Endothelial cell (in vitro differentiated cells): ENCODE measurements at places on chromosomes 1 and 21. TPM values are rescaled to one million over a fixed set of nuclear protein-coding genes. Genes with fewer than 3 reads are reported as not detected.

The PLA2G4A gene
- 12.2 TPM for total RNA-seq

The CITED4 gene
- 3.6 TPM for total RNA-seq

The TRIM63 gene
- total RNA-seq: not detected

The TTC22 gene
- not detected for total RNA-seq

The RIPK4 gene
- 9.6 TPM for total RNA-seq

The FCRL6 gene
- total RNA-seq: not detected

The DYNLT4 gene
- 1.4 TPM for total RNA-seq

The MAEL gene
- not detected for total RNA-seq
